ENCODE measurements at places on chromosomes 2 and 18. TPM values are rescaled to one million over a fixed set of nuclear protein-coding genes. Genes with fewer than 3 reads are reported as not detected.

G6PC2 gene
- not detected for total RNA-seq

ANKRD44 gene
- total RNA-seq, result 242 TPM

ALLC gene
- not detected for total RNA-seq

DUSP11 gene
- 30.1 TPM for total RNA-seq

HTR2B gene
- not detected for total RNA-seq

GNLY gene
- total RNA-seq, result 26.3 TPM

ACVR1C gene
- total RNA-seq, result 1.8 TPM

AKAIN1 gene
- total RNA-seq, result not detected

MEMO1 gene
- 50.0 TPM for total RNA-seq

All from activated naive CD4-positive, alpha-beta T cell treated with anti-CD3 and anti-CD28 coated beads, Interleukin-2, amount 10 ng/mL, durations not matched to agents 5 hours and 36 hours (primary cell).